ENCODE measurements at places on chromosomes 5 and 9.

DNA sequence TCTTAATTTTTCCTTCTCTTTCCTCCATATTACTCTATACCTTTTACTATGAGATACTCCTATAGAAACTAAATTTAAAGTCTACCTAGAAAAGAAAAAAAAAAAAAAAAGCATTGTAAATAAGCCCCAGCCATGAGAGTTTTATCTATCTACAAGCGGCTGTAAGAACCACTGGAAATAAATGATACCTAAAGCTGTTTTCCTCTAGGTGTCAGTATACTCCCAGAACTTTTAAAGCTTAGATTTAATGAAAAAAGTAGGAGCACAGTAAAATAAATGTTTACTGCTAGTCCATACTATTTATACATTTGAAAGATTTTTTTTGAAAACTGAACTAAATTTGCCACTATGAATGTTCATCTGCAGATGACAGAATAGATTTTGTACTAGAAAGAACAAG, 26.2 kb downstream of the TYRP1 start:
- peak; percentile 65 for DNase-seq

DNA sequence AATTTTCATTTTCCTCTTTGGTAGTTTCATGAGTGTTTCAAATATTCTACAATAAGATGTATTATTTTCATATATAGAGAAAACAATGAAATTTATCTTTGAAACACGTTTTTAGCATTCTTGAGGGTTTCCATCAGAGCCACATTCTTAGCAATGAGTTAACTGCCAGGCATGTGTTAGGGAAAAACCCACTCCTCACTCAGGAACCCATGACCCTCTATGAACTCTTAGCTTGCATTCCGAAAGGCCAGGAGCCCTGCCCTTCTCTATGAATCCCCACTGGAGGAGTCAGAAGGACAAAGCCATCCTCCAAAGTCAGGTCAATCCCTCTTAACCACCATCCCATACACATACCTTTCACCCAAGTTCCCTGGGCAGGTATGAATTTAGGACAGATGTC, 57.5 kb downstream of the ADAMTS12 start:
- no peak for DNase-seq

DNA sequence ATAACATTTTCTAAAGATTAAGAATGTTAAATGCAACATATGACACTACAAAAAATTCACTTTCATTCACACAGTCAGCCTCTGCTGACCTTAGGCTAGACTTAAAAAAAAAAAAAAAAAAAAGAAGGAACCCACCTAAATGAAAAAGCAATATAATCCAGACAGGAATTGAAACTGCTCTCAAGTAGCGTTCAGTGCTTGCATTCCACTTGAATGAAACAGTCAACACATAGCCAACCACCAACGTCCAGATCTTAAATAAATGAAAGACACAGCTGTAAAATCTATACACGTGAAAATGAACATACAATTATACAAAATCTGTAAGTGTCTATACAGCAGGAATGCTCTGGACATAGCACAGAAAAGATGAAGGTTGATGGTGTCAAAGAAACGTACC, 11.4 kb downstream of the TMEM245 start:
- DNase-seq, result no peak

GRCh38 chr5:156477196-156477595, 150.2 kb downstream of the SGCD start:
- DNase-seq, result peak; percentile 32

DNA sequence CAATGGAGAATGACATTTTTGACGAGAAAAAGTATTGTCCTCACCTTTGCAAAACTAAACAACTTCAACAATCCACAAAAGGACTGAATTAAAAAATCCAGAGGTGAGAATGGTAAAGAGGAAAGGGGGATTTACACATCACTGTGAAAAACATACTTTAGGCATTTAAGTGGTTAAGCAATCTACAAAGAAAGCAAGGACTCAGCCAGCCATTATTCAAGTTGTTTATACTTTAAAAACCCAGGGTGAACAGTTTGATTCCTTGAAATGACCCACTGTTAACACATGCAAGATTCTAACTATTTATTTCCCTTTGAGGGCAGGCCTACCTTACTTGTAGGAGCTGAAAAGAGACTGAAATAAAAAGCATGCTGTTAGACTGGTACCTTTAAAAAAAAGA, 29.3 kb downstream of the TUT7 start:
- no peak for DNase-seq

DNA sequence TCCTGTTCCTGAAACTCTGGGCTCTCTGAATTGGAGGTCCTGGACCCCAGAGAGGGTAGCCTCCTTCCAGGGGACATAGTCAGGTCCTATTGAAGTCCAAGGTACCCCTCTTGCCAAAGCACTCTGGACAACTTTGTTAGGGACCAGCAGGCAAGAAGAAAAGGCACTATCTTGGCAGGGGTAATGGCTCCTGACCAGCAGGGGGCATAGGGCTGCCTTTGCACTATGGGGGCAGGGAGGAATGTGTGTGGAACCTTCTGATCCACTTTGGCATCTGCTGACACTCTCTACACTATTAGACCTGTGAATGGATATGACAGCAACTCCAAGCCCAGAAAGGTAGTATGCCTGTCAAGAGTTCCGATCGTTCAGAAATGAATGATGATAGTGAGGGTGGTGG, 179.0 kb upstream of the CD180 start:
- DNase-seq, result no peak

DNA sequence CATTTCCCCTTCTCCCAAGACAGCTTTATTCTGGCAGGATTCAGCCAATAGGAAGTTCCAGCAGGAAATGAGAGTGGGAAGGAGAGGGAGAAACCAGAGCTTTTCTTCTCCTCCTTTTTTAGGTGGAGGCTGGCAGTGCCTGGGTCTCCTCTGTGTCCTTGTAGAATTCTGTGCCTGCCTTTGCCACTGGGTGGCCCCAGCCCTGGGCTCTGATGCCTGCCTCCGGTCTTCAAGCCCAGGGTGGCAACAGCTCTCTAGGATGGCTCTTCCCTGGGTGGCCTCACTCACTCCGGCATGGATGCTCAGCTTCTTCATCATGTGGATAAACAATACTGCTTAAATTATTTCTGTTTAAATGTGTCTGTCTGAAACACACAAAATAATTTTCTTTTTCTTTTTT, 694.8 kb downstream of the SEMA5A start:
- no peak for DNase-seq

DNA sequence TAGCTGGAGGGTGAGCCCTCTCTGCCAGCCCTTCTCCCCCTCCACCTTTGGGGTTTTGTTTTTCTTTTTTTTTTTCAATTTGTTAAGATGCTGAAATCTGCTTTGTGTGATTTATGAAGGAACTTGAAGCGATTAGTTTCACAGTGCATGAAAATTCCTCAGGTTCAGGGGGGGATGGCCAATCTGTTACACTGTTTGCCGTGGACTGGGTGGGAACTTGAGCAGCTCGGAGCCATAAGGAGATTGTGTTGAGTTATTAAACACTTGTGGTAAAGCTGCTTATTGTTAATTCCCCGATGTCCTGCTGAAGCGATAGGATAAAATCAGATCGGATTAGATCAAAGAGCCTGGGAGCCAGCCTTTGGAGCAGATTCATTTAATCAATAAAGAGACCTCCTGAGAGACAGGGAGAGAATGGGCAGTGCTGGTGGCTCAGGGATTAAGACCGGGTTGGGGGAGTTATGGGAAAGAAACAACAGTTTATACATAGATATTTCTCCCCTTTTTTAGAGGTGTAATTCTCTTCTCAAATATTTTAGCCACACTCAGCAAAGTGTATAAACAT, 105.8 kb upstream of the SPATA31D4 start:
- DNase-seq, result no peak

DNA sequence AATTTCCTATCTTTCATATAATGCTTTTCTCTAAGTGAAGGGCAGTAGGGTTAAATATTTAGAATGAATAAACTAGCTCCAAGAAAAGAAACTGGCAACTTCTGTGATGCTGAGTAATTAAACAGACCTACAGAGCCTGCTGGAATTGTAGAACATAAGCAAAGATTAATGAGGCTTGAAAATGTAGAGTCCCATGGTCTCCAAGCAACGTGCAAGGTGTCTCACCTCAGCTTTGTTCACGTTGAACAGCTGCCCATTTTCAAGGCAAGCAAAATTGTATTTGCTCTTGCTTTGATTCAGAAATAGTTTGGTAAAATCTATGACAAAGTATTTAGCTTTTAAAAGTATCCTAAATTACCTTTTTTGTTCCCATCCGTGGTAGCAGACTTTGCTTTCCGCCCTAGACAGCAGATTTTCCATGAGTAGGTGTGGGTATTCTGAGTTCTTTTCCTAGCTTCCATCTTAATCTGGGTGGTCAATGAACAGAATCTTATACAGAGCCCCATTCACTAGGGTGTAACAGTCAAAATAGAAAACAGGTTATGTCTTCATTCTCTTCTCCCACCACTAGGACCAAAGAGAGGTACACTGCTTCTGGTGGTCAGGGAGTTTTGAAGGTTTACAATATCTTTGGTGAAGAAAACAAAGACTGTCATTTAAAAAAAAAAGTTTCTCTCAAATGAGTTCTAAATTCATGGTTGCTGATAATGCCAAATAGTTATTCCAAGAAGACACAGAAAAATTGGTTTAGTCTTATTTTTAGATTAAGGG, 52.1 kb upstream of the TYRP1 start:
- no peak for DNase-seq

DNA sequence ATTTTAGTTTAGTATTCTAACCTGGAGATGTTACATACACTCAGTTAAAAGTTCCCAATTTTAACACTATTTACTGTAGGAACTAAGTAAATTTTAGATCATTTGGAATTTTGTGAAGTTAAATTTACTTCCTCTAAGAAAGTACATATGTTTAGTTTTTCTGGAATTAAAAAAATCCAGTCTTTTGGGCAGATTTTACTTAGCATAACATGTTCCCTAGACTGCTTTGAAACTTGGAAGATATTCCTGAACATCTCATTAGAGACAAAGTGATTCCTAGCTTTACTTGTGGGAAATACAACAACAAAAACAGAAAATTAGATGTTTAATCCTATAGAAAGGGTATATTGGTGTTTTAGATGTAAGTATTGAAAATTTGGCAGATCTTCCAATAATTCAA, 930.0 kb upstream of the PTPRD start:
- no peak for DNase-seq

- no peak for DNase-seq
Observed at GRCh38 chr5:143499480-143500114, 96.1 kb upstream of the NR3C1 start.

DNA sequence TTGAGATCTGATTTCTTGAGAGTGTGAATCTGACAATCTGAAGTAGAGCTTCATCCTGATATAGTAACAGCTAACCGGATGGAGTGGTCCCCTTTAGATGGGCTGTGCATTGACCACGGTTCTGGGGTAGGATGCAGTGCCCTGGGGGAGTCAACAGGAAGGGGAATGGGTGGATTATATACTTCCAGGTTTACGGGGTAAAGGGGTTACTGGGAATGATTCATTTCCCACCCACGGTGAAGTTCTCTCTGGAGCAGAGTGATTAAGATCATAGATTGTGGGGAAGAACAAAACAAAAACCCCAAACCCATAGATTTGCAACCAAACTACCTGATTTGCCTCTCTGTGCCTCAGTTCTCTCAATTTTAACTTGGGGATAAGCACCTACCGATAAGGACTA, 1.5 kb upstream of the B4GALT7 start:
- peak; percentile 77 for DNase-seq

DNA sequence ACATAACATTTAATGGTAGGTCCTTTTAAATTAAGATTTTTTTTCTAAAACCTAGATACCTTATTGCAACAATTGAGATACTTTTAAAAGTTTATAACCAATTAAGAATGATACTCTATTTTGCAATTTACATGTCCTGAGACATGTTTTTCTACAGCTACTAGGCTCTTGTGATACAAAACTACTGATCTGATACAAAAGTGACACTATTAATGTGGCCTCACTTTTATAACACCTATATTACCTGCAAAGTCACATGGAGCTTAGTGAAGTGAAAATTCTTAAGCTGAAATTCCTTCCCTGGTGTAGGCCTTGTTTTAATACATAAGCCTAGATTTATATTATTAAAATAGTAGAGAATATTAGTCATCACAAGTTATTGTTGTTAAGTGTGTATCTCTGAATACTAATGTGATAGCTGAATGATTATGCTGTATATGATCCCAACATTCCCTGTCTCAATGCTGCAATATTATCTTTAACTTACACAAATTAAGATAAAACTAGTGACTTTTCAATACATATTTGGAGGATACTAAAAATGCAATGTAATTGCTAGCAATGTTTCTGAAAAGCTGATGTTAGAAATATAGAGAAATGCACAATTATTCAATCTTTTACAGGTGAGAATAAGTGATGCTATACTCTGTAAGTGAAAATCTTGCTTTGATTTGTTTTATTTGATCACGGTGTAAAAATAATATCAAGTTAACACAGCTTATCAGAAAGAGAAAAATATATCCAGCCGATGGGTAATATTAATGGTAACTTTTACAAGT, 2.6 kb downstream of the NFIB start:
- DNase-seq, result peak; percentile 56

GRCh38 chr9:95030920-95031642, 286.4 kb downstream of the FANCC start:
- no peak for DNase-seq

- no peak for DNase-seq
Observed at GRCh38 chr9:135833864-135834263, 73.5 kb downstream of the CAMSAP1 start.

DNA sequence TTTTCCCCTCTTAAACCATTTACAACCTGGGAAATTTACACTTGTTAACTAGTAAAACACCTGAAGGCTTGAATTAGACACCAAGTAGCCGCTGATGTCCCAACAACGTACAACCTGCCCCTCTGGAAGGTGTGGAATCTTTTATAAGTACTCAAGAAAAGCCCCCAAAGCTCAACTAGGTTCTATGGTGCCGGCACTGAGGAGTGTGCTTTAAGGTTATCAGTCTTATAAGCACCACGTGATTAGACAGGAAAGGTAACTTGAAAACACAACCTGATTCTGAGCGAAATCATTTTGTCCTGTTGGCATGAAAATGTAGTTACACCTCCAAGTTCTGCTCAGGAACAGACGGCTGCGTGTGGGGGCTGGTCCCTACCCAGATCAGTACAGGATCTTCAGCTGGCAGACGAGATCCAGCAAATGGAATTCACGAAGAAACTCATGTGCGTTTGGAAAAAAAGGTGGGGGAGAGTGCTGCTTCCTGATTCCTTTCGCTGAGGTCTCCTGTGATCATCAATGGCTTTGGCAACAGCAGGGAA, 195.5 kb downstream of the MEF2C start:
- DNase-seq, result peak; percentile 42

DNA sequence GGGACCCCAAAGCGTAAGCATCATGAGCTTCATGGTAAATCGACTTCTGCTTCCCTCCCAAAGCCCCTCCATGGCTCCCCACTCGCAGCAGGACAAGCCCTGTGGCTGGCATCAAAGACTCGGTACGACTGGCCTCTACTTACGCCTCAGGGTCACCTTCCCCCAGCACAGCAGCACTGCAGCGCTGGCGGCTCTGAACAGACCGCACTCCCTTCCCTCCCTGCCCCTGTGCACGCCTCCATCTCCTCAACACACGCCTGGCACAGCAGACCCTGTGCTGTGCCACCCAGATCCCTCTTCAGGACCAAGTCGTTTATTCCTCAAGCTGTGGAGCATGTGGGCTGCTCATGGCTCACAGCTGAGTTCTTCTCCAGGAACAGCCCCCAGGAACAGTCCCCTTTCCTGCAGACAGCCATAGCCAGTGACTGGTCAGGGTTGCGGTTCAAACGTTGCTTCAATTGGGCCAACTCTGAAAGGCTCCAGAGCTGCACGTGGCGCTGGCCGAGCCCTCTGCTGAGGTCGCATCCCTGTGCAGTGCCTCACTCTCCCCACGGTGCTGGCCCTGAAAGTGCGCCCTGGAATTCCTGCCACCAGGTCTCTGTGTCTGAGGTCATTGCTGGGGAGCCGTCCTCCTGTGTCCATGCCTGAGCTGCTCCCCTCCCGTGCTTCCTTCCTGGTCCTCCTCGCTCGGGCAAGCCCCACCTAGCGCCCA, 88.0 kb downstream of the ZNF354C start:
- no peak for DNase-seq

Data from osteoblast (primary cell).